ENCODE measurements at places on chromosomes 1 and 21. TPM values are rescaled to one million over a fixed set of nuclear protein-coding genes. Genes with fewer than 3 reads are reported as not detected.

GBP1 gene
- 37.8 TPM for total RNA-seq

MSH4 gene
- 0.41 TPM for total RNA-seq

HSD3B2 gene
- not detected for total RNA-seq

SMIM11 gene
- 11.8 TPM for total RNA-seq

DRAXIN gene
- 0.36 TPM for total RNA-seq

RGS16 gene
- total RNA-seq = 2.5 TPM

MAP3K21 gene
- 0.71 TPM for total RNA-seq

ARHGEF10L gene
- 28.1 TPM for total RNA-seq

FCGR3A gene
- 14.8 TPM for total RNA-seq

RNASEL gene
- total RNA-seq = 8.6 TPM

DNA sequence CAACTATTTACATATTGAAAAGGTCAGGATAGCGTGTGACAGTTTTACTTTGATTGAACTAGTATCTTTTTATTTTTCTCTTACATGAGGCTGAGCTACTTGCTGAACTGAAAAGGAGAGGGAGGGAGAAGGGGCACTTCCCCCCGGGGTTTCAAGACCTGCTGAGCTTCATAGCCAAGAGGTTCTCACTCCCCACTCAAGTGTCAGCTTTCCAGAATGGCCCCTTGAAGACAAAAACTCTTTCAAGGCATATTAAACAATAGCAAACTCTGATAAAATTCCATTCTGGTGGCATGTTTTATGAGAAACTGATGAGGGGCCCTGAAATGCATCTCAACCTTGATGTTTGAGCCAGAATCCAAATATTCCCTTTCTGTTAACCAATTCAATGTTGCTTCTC is 143.0 kb downstream of the KAZN start:
- no peak for DNase-seq

DNA sequence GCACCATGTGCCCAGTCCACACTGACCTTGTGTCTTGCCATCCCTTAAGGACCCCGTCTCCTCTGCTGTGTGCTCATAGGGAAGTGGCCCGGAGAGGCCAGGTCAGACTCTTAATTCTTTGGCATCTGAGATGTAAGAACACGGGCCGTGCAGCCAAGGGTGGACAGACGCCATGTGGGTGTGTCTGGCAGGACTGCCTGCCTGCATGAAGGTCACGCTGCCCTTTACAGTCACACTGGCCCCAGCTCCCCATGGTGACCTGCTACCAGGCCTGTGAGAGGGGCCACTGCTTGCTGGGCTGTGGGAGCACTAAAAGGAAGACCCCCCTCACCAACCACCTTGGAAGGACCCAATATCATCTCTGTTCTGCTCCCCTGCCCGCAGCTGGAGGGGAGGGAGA is 17.7 kb downstream of the DHRS3 start:
- peak; percentile 87 for DNase-seq

- DNase-seq = peak; percentile 75
Measured at GRCh38 chr1:169110689-169111447, 4.4 kb downstream of the ATP1B1 start.

GRCh38 chr1:172662464-172663109 is 3.7 kb downstream of the FASLG start:
- no peak for DNase-seq

GRCh38 chr1:27658951-27659496 is 13.0 kb downstream of the IFI6 start:
- peak; percentile 69 for DNase-seq

DNA sequence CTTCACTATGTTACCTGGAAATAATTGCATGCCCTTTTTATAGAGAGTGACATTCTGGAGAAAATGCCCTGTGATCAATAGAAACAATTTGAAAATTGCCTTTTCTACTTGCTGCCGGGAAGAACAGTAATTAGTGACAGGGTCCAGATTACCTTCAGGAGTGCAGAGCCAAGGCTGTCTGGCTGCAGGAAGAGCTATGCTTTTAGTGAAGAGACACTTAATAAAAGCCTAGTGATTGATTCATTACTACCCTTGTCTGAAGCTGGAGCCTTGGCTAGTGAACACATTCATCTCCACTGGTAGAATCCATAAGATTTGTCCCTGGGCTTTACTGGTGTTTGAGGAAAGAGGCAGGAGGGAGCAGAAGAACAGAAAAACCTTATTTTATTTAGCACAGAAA is 12.9 kb upstream of the DNASE2B start:
- DNase-seq = no peak

DNA sequence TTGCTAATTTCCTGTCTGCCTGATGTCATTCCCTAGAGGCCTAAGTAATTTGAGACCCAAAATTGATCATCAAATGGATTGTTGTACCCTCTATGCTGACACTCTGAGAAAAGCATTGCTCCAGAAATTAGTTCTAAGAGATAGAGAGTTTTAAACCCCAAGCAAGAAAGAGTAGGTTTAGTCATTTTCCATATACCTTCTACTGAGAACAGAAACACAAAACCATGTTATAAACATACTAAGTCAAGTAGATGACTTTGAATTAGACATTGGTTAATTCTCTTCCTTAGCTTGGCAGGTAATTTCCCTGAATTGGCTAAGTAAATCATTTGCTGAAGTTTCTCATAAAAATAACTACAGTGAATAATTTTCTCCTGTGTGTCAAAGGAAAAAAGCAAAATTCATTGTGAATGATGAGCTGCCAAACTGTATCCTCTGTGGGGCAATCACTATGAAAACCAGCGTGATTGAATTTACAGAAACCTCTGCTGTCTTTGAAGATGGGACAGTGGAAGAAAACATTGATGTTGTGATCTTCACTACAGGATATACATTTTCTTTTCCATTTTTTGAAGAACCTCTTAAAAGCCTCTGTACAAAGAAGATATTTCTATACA is 20.1 kb downstream of the FMO4 start:
- DNase-seq = no peak

DNA sequence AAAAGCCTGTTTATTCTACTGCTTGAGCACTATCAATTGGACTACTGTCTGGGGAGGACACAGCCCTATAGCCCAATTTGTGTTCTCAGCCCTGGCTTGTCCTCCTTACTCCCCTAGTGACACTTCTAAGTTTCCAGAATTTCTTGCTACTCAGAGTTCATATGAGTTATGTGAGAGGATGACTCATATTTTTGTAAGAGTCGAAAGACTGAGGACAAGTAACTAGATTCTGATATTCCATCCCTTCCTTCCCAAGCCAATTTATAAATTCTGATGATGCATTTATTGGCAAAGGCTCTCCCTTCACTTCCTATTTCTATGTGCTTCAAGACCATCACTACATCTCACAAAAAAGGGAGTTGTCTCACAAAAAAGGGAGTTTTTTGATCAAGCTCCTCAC is 422.2 kb upstream of the DEPDC1 start:
- DNase-seq = no peak

GRCh38 chr1:196660852-196661251 is 9.0 kb downstream of the CFH start:
- DNase-seq = no peak

DNA sequence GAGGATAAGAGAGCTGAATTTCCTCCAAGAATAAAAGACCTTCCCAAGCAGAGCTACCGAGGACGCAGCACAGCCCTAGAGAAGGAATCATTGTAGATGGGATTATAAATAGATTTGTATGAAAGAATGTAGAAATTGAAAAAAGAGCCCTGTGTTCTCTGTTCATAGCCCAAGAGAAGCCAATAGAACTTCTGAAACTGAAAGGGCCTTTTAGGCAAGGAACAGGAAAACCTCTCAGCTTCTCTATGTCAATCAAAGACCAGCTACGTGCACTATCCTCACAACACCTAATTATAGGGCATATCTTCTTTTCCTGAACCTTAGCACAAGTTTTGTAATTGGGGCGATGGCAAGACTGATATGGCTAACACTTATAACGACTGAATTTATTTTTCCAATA is 192.4 kb upstream of the RNPC3 start:
- DNase-seq = no peak

- no peak for DNase-seq
Measured at GRCh38 chr1:246069581-246069980, 437.5 kb downstream of the SMYD3 start.

- DNase-seq = no peak
Measured at GRCh38 chr1:67194209-67194863, 28.1 kb downstream of the IL23R start.

DNA sequence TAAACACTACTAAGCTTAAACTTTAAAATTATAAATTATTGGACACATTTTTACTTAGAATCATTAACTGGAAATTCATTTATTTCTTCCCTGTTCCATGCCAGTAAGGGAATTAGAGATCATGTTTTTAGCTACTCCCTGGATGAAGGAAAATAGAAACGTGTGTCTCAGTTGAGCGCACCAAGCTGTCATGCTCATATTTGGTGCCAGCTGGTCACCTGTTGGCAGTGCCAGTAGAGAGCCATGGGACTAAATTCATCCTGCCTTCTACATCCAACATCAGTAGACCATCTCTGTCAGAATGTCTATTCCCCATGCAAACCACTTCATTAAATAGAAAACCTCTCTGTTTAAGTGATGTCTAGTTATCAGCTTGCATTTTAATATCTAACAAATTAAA is 17.4 kb upstream of the SLC22A15 start:
- no peak for DNase-seq

- DNase-seq = no peak
Measured at GRCh38 chr1:3483801-3484444, 29.5 kb downstream of the ARHGEF16 start.

Measured in sigmoid colon (tissue), 7 donors.